Stimulated activated CD4-positive, alpha-beta T cell treated with anti-CD3 and anti-CD28 coated beads, Interleukin-1b, Interleukin-23, amount 100 ng/mL, for 1 hour (primary cell): ENCODE measurements at places on chromosomes 7 and 10.

- DNase-seq, result no peak
These were observed 66.8 kb upstream of the CHST15 start for GRCh38 chr10:124160176-124160575.

GRCh38 chr10:125451319-125451718 is 231.6 kb downstream of the TEX36 start:
- DNase-seq, result no peak

- DNase-seq, result no peak
These were observed 57.8 kb downstream of the CASD1 start for GRCh38 chr7:94567396-94567795.

GRCh38 chr10:100725869-100726426 is 19.4 kb upstream of the PAX2 start:
- DNase-seq, result no peak

DNA sequence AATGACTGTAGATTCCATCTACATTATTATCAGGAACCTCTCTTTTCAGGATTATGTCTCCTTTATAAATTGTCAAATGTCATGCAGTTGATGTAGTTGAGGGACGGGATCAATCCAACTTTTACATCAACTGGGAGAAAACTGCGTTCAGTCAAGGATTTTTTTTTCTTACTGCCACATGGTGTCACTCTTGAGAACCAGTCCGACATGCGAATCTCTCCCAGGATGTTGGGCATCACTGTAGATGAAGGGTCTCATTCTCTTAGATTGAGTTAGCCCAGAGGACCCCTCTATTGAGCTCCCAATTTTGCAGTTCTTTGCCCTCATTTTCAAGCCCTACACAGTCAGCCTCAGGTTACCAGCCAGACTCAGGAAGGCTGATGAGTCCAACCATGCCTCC is 120.3 kb upstream of the PTPRZ1 start:
- DNase-seq, result no peak

- DNase-seq, result peak; percentile 35
These were observed 860 bp downstream of the ZEB1 start for GRCh38 chr10:31319602-31320549.

GRCh38 chr7:85567983-85568382 is 381.1 kb upstream of the SEMA3D start:
- no peak for DNase-seq

DNA sequence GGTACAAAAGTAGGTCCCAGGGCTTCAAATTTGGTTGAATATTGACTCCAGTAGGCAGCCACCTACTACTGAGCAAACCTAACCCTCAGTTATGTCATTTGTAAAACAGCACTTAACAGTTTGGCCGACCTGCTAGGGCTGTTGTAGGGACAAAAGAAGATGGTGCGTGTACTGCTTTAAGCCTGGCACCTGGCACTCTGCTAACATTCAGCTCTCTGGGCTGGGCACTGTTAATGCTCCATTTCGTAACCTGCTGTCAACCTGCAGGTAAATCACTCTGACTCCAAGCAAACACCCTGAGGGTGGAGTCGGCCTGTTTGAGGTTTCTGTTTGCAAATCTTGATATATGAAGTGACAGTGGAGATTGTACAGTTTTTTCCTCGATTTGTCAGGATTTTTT is 7.2 kb downstream of the ZKSCAN1 start:
- DNase-seq, result no peak

- DNase-seq, result no peak
These were observed 55.7 kb downstream of the NOD1 start for GRCh38 chr7:30422922-30423321.

DNA sequence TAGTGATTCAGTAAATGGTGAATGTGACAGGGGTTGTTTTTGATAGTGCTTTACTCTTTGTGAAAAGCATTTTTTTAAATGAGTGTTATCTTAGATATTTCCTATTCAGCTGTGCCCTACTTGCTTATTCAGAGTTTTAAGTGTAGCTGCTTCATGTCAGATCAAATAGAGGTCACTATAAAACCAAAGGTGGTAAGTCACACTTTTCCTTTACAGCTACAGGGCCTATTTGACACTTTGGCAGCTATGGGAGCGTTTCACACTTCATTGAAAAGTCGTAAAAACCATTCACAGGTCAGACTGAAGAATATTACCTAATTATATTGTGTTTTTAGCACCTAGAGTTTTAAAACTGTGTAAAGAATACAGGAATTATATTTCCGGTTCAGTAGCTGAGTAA is 67.3 kb downstream of the ANKIB1 start:
- DNase-seq, result no peak

GRCh38 chr7:67553378-67553777 is 556.7 kb downstream of the TYW1 start:
- no peak for DNase-seq

GRCh38 chr7:74092321-74092963 is 8.8 kb downstream of the LIMK1 start:
- DNase-seq, result no peak

DNA sequence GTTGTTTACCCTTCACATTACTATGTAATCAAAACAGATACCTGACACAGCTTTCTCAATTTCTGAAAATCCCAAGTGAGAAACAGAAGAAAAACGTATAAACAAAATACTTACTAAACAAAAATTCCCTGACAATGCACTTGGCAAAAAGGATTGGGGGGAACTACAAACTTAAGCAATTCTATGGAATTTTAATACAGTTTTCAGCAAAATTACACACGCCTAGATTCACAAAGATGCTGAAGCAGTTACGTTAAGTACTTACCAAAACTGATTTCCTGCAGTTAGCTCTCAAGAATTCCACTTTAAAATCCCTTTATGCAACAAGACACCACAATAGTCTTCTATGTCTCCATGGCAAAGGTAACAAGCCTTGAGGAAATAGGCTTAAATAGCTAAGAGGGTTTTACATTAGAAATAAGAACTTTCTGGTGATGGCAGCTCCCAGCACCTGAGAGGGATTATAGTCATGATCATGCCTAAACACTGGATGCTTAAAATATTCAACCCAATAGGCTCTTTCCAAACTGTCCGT is 10.8 kb downstream of the TOMM7 start:
- no peak for DNase-seq

GRCh38 chr10:47192273-47192672 is 107.7 kb upstream of the GDF10 start:
- DNase-seq, result no peak

DNA sequence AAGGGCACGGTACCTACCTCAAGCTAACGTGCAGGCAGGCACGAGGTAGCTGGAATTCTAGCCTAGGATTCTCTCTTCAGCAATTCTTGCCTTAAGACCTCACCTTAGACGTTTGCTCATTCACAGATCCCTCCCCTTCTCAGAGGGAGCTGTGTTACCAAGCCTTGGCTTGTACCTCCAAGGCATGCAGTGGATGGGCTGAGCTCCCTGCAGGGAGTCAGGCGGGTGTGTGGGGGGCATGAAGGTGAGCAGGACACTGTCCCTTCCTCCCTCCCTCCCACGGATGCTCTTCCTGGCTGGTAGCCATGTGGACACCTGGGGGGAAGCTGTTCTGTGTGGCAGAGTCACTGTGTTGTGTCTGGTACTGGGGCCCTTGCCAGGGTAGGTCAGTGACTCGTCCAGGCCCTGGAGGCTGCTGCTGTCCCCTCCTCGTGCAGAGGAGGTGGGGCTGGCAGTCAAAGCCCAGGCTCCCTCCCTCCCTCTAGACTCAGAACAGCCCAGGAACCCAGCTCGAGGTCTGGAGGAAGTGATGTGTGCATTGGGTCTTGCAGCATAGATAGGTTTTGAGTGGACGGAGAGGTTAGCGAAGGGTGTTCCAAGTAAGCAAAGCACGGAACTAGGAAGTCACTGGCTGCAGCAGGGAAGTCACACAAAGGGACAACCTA is 222.2 kb upstream of the SH2B2 start:
- DNase-seq, result no peak
